Fibroblast of mammary gland (primary cell): ENCODE measurements at places on chromosomes 2 and 18.

- DNase-seq, result no peak
Measured at GRCh38 chr2:3867469-3867868, 164.1 kb downstream of the DCDC2C start.

GRCh38 chr2:206337956-206338355 is 63.5 kb downstream of the ZDBF2 start:
- no peak for DNase-seq

DNA sequence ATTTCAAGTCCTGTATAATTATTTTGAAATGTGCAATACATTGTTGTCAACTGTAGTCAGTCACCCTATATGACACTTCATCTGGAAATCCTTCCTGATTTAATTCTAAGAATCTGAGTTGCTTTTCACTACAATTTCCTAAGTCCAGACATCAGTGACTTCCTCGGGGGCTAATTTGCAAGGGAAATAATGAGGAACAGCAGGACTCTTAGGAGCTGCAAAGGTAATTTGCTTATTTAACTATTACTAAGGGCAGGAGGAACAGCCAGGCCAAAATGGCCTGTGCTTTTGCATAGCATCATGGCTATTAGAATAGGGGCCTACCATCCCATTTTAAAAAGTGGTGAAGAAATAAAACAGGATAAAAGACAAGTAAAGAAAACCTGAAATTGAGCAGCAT is 178.8 kb downstream of the MC4R start:
- no peak for DNase-seq

DNA sequence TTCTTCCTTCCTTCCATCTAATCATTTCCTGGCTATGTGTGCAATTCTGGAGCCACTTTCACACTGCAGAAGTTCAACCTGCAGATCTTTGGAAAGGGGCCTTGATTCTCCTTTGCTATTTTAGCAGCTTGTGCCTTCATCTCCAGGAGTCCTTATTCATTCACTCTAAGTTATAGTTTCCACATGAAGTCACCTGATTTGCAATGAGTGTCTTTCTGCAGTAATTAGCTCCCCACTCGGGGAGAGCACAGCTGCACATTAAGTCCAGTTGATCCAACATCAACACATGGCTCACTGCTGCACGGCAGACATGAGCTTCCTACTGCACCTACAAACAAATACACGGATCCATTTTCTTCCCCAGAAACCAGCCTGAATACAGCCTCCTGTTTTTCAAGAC is 323.1 kb upstream of the TNP1 start:
- DNase-seq, result no peak

DNA sequence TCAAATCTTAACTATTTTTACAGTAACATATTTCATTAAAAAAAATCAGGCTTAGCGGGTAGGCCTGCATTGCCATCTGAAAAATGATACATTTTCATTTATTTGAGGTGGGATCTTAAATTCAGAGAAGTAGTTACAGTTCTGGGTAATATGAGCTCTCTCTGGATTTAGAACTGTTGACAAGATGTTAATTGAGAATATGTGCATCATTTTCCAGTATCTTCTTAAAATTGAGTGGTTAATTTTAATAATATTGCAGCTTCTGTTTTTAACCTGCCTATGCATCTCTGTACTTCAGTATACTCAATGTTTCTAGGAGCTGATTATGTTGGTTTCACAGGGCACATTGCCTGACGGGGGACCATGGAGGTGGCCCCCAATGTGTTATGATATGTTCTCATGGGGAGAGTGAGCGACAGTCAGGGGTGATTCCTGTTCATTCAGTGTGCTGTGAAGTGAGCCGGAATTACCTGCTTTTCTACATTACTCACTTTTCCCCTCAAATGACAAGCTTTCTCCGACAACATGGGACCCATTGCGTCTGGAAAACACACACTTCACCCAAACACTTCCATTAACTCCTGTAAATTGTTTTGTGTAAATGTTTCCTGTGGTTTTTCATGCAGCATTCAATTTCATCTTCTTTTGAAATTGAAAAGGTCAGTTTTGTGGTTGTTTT is 406.2 kb downstream of the MTX2 start:
- DNase-seq, result no peak

GRCh38 chr2:33126552-33126951 is 179.8 kb downstream of the LTBP1 start:
- no peak for DNase-seq

- no peak for DNase-seq
Measured at GRCh38 chr2:10374362-10374943, 71.7 kb downstream of the HPCAL1 start.
